Spleen (tissue), 13 donors: ENCODE measurements at places on chromosomes 1 and 21. TPM values are rescaled to one million over a fixed set of nuclear protein-coding genes. Genes with fewer than 3 reads are reported as not detected.

NBPF6 gene
- total RNA-seq: not detected

C1orf226 gene
- 2.4 TPM for total RNA-seq

MRTO4 gene
- 20.7 TPM for total RNA-seq

IFI44 gene
- total RNA-seq: 96.1 TPM

S100A14 gene
- total RNA-seq: not detected

FCRL6 gene
- 24.4 TPM for total RNA-seq

PHTF1 gene
- 18.3 TPM for total RNA-seq

C1QTNF12 gene
- total RNA-seq: 2.2 TPM

LYPD8 gene
- 0.54 TPM for total RNA-seq

ITGB2 gene
- 482 TPM for total RNA-seq

MTARC2 gene
- total RNA-seq: 14.8 TPM

CDC20 gene
- 18.4 TPM for total RNA-seq

KISS1 gene
- not detected for total RNA-seq

ERICH3 gene
- 0.43 TPM for total RNA-seq

NCMAP gene
- total RNA-seq: 0.20 TPM
